ENCODE measurements at places on chromosomes 11 and 22. TPM values are rescaled to one million over a fixed set of nuclear protein-coding genes. Genes with fewer than 3 reads are reported as not detected.
A peak's percentile ranks its signal among the peaks of the same experiment; 100 is the strongest.

DNA sequence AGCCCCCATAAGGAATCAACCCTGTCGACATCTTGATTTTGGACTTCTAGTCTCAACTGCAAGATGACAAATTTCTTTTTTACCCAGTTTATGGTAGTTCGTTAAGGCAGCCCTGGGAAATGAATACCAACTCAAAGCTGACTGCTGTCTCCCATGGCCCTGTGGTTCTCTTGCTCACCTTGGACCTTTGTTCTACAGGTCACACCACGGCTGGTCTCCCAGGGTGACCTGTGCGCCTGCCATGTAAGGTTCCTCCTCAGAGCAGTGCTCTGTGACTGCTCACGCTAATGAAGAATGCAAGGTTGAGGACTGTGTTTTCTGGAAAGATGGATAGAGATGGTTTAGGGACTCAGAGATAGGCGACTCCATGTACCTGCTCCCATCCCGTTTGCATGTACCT is 68.2 kb downstream of the ZNRF3 start:
- H3K36me3 ChIP-seq: peaks cover 6% of the 10 kb centered on the region
- H3K27me3 ChIP-seq: no peaks in the 10 kb centered on the region
- H3K27ac ChIP-seq: no peak overlapping the region
- DNase-seq: no peak
- no peak overlapping the region for H3K4me3 ChIP-seq

DNA sequence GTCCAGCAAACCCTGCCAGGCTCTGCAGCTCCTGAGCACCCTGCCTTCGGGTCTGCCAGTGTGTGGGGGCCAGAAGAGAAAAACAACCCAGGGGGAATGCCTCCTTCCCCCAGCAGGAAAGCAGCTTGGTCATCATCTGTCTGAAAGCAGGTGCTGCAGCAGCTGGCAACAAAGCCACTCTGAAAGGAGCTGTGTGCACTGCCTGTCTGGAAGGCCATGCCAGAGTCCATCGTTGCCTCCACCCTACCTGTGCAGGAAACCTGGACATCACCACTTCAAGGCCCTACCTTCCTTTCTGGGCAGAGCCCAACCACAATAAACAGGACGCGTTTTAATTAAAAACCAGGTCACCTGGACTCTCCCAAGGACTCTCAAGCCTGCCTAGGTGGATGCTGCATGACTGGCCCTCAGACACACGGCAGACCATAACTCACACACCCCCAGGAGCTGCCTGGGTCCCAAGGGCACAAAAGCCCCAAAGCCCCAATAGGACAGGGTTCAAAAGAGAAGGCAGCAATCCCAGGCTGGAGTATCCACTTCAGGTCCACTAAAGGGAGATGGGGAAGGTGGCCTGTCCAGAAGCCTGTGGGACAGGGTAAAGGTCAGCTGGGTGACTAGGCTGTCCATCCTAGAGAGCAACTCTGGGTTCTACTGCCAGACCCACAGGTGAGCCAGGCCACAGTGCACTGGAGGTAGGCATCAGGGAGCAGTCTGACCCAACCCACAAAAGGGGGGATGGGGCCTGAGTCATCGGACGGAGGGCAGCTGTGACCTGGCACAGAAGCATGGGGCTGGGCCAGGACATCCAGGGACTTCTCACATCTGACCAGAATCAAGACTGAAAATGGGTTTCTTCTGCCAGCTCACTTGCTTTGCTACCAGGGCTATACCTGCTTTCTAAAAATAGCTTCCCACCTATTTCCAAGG is 6.1 kb downstream of the GNB1L start:
- peaks cover 13% of the 10 kb centered on the region for H3K36me3 ChIP-seq
- no peak overlapping the region for H3K27ac ChIP-seq
- H3K27me3 ChIP-seq: no peaks in the 10 kb centered on the region
- DNase-seq: no peak
- no peak overlapping the region for H3K4me3 ChIP-seq
- H3K4me1 ChIP-seq: peaks cover 27% of the 10 kb centered on the region

DNA sequence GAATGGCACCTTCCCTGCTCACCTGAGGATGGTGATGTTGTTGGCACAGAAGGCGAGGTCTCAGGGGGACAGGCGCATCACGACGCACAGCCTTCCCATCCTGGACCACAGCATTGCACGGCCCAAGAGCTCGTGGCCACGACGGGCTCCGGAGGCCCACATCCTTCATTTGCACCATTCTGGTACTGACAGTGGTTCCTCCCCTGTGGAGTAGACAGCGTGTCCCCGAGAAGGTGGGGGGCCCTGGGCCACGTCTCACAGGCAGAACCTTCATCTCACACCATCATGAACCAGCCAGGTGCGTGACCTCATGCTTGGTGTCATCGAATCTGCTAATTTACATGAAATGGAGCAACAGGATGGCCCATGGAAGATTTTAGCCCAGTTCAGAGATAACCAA is 180.0 kb downstream of the CTTN start:
- DNase-seq: no peak
- no peaks in the 10 kb centered on the region for H3K4me1 ChIP-seq
- no peaks in the 10 kb centered on the region for H3K36me3 ChIP-seq
- no peak overlapping the region for H3K4me3 ChIP-seq
- no peak overlapping the region for H3K27ac ChIP-seq
- H3K27me3 ChIP-seq: no peaks in the 10 kb centered on the region

GRCh38 chr11:80595011-80595410 is 1154.2 kb upstream of the TENM4 start:
- peak overlapping the region; percentile 1 for H3K4me3 ChIP-seq
- no peaks in the 10 kb centered on the region for H3K27me3 ChIP-seq
- no peak for DNase-seq
- peaks cover 38% of the 10 kb centered on the region for H3K4me1 ChIP-seq
- no peaks in the 10 kb centered on the region for H3K36me3 ChIP-seq

DNA sequence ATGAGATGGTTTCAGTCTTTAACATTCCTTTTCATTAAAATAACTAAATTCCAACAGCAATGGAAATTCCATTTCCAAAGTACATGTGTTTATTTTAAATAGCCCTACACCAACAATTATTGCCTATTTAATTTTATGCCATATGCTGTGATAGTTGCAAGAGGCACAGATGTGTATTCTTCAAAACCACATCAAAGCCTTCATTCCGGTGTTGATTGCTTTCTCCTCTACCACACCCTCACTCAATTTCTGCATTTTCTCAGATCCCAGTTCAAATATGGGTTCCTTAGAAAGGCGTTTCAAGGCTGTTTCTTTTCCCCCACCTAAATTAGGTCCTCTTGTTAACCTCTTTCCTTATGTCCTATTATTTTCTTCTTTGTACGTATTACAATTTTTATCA is 6.0 kb upstream of the HSD17B12 start:
- no peaks in the 10 kb centered on the region for H3K36me3 ChIP-seq
- no peaks in the 10 kb centered on the region for H3K4me1 ChIP-seq
- H3K4me3 ChIP-seq: no peak overlapping the region
- no peak for DNase-seq

- peak overlapping the region; percentile 13 for H3K27ac ChIP-seq
- H3K4me1 ChIP-seq: peaks cover 16% of the 10 kb centered on the region
- no peak overlapping the region for H3K4me3 ChIP-seq
- H3K27me3 ChIP-seq: no peaks in the 10 kb centered on the region
- DNase-seq: no peak
Measured at GRCh38 chr22:45692549-45692948, 20.9 kb downstream of the ATXN10 start.

DNA sequence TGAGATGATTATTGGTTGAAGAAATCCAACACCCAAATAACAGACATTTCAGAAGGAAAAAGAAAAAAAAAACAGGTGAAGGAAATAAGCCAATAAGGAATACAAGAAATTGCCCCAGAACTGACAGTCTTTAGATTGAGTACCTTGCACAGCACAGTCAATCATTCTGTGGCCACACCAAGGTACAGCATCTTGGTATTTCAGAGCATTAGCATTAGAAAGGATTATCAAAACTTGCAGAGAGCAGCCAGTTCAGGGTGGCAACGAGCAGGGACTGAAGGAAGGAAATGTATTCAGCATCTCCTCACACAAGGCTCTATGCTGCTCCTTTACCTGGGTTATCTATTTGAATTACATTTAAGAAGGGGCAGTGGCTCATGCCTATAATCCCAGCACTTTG is 2.1 kb downstream of the ADA2 start:
- DNase-seq: no peak
- no peak overlapping the region for H3K27ac ChIP-seq
- no peaks in the 10 kb centered on the region for H3K4me1 ChIP-seq
- H3K27me3 ChIP-seq: no peaks in the 10 kb centered on the region

DNA sequence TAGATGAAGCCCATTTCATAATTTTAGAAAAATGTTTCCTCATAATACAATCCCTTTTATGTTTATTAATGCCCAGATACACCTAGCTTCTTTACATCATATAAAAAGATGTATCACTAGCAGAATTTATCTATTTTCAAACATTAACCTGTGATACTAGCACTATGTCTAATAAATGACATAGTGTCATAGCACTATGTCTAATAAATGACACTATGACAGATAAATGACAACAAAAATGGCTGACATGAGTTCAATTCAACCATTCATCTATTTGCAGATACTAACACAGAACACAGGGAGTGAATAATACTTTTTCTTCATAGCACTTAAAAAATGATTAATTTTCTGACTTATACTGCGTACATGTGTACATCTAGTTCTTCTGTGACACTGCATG is 19.4 kb upstream of the KDM4E start:
- peaks cover 11% of the 10 kb centered on the region for H3K27me3 ChIP-seq
- H3K4me1 ChIP-seq: peaks cover 2% of the 10 kb centered on the region
- no peak for DNase-seq
- H3K36me3 ChIP-seq: no peaks in the 10 kb centered on the region

SLC22A8 gene
- 2.4 TPM for total RNA-seq

TEX54 gene
- total RNA-seq: not detected

SLC25A18 gene
- total RNA-seq: 2.3 TPM

NCF4 gene
- total RNA-seq: not detected

CNTN5 gene
- 0.50 TPM for total RNA-seq

PKDREJ gene
- not detected for total RNA-seq

Data from progenitor cell of endocrine pancreas (in vitro differentiated cells).